ENCODE measurements at places on chromosomes 2 and 18.
A peak's percentile ranks its signal among the peaks of the same experiment; 100 is the strongest.

GRCh38 chr18:42264497-42264896, 309.5 kb downstream of the PIK3C3 start:
- DNase-seq, result no peak

- no peak for DNase-seq
Observed at GRCh38 chr2:70921839-70922234, 13.9 kb upstream of the ATP6V1B1 start.

DNA sequence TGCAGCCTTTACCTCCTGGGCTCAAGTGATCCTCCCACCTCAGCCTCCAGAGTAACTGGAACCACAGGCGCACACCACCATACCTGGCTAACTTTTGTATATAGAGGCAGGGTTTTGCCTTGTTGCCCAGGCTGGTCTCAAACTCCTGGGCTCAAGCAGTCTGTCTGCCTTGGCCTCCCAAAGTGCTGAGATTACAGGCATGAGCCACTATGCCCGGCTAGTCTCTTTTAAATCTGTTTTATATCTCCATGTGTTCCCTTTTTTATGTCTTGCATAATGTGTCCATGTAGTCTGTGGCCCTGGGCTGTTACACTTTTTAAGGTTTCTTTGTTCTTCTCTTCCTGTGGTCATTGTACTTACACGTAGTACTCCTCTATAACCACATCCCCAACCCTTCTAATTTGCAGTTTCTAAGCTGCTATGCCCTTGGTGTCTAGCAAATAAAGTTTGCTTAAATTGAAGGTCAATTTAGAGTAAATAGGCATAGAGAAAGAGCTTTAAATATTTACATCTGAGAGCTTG, 168.2 kb downstream of the MCFD2 start:
- no peak for DNase-seq

DNA sequence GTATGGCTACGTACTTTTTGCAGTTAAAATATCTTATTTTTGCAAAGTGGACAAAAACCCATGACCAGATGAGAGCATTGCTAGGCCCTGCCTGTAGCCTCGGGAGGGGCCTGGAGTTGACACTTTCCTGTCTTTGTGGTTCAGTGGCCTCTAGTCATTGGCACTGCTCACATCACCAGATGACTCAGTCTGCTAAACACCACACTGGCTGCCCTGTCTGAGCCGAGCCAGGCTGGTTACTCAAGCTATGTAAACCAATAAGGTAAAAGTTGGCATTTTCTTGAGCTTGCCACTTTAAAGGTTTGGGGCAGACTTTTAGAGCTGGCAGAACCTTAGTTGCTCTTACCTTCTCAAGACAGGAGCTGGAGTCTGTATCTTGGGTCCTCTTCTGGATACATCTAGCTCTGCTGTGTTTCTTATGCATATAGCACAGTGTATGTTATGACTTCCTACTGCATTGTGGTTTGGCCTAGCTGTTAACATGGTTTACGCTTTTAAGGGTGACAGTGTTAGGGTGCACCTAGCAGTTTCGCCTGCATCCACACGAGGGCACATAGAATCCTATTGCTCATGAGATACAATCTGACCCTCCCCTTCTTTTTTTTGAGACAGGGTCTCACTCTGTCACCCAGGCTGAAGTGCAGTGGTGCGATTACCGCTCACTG, 76.4 kb downstream of the AP1S3 start:
- DNase-seq, result no peak

DNA sequence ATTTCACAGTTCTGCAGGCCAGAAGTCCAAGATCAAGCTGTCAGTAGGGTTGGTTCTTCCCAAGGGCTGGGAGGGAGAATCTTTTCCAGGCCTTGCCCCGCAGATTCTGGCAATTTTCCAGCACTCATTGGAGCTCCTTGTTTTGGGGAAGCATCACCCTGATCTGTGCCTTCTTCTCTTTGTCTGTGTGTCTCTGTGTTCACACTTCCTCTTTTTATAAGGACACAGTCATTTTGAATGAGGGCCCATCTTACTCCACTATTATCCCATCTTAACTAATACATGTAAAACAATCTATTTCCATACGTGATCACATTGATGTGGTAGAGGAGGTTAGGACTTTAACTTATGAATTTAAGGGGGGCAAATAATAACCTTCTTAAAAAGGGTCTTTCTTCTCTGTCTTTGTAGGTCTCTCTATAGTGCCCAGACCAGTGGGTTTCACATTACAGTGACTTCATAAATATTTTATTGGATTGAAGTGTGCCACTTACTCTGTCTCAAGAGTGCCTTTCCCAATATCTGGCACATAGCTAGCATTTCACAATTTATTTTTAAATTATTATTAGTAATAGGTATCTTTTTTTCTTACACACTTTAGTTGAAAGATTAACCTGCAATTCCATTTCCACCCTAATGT, 68.9 kb upstream of the CBLN2 start:
- no peak for DNase-seq

- no peak for DNase-seq
Observed at GRCh38 chr2:98483257-98483861, 38.7 kb downstream of the INPP4A start.

DNA sequence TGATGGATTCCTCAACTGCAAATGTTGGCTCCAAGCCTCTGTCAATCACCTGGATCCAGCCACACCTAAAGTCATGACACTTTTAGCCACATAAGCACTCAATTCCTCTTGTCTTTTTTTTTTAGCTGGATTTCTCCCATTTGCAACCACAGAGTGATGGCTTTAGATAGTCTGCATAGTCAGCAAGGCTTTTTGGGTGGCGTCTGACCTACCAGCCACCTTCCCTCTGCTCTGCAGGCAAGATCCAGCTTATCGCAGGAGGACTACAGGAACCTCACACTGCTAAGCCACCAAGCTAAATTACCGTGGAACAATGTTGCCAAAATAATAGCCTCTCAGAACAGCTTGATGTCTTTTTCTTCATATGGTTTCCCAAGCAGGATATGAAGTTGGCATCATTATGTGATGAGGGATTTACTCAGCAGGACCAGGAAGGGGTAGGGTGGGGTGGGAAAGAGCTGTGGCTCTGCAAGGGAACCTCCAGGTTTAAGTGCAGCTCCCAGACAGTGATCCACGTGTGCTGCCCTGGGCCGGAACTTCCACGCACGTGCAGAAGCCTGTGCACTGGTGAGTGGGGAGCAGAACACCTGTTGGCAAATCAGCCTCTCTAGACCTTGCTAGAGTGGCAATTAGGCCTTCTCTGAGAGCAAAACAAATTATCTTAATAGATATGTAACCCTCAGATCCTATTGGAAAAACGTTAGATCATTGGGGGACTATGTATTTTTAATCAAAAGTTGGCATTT, 170.6 kb upstream of the NCK2 start:
- no peak for DNase-seq

DNA sequence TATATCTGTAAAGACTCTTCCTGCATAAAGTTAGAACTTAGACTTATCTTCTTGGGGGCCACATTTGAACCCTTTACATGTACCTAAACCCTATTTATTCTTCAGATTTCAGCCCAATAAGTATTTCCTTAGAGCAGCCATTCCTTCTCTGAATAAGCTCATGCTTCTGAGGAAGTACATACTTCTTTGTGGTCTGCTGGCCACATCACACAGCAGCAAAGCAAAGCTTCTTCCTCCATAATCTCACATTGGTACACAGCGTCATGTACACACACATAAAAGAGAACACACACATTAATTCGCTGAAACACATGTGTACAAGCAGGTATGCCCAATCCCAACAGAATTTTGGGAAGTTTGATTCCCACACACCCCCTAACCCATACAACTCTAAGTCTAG, 331.0 kb downstream of the CDH2 start:
- no peak for DNase-seq

DNA sequence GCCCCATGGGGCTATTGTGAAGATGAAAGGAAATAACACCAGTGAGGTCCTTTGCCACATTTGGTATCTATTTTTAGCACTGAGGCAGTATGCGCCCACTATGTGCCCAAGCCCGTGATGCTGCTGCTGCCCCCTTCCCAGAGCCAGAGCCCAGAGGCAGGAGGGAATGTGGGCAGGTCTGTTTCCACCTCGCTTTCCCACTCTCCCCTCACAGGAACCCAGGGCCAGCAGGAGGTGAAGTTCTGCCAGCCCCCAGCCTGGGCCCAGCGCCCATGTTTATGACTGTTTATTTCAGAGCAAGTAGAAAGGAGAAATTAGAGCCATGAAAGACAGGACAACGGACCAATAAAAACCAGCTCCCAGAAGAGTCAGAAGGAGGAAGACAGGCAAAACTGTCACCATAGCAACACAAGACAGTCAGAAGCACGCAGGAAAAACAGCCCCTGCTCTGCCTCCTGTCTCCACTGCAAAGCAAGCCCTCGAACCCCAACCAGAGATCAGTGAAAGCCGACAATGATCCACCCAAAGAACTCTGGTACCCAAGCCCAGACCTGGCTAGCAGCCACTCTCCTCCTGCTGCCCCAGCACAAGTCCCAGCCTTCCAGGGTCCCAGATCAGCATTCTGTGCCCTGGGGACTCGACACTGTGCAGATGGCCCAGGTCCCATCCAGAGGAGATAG, 1.4 kb downstream of the CYRIA start:
- DNase-seq, result no peak

- no peak for DNase-seq
Observed at GRCh38 chr2:74532222-74532621, 2.5 kb downstream of the HTRA2 start.

GRCh38 chr2:27615316-27615715, 13.5 kb downstream of the CCDC121 start:
- DNase-seq, result no peak

DNA sequence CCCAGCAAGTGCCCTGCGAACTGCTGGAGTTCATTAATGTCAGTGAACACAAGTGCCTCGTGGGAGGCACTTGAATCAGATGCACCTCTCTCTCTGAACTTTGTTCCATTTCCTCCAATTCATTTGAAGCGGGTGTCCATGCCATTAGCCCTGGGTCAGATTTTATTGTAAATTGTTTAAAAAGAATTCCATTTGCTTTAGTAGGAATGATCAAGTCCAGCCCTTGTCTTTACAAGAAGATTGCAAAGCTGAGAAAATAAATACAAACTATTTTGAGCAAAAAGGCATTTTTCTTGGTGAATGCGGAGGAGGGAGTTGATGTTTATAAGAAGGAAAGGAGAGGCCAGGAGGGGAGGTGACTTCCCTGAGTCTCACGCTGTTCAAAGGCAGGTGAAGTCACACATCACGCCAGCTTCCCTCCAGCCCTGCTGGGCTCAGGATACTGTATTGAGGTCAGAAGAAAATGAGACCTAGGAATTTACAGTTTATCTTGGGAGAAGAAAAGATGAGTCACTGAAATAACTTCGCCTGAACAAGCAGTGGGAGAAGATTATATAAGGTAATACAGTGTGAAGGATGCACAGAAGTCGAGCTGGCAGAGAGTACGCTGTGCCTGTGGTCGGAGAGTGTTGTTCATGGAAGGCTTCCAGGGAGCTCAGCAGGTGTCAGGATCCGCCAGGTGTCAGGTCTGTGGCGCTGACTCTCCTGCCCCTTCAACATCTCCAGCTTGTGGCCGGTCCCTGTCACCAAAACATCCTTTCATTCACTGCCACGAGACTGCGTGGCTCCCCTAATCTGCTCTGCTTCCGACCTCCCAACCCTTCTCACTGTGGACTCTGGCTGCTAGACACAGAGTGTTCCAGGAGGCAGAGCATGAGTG, 36.5 kb downstream of the EFR3B start:
- DNase-seq, result no peak

GRCh38 chr2:236752096-236752495, 182.5 kb downstream of the ACKR3 start:
- DNase-seq, result no peak

DNA sequence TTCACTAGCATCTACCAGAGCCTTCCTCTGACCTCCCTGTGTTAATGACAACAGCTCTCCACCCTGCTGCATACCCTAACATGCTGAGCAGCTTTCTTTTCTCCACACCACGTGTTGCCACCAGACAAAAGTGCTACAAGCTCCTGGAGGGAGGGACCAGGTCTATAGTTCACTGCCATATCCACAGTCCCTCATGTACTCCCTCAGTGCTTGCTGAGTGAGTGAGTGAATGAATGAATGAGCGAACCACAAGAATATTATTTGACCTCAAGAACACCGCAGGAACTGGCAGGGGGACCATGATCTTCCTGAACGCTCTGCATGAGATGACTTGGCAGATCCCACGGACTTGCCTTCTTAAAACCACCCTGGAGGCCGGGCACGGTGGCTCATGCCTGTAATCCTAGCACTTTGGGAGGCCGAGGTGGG, 47.4 kb upstream of the CAB39 start:
- no peak for DNase-seq

DNA sequence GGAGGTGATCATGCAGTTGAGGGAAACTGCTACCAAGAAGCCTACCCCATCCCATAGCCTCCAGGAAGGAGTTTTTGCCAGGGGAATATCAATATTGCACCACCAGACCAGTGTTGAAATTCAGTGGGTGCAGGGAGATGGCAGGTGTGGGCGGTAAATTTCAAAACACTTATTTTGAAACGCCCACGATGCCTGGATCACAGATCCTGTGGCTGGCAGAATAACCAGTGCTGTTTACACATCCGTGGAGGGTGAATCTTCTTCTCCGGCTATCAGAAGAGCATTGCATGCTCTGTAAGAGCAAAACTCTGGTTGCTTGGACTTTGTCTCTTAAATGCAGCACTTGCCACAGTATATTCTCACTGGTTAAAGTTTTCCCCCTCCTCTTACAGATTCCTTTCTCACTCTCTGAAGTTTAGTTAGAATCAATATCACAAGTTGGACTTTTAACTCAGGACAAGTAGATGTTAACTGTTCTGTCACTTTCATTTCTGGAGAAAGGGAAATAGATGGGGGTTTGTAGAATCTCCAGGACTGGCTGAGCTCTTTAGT, 70.5 kb upstream of the ZCCHC2 start:
- no peak for DNase-seq

GRCh38 chr2:225841314-225841713, 441.8 kb downstream of the NYAP2 start:
- DNase-seq, result no peak

GRCh38 chr2:241252778-241253475, 62.5 kb downstream of the HDLBP start:
- DNase-seq, result no peak

GRCh38 chr2:176002688-176003210, 682 bp upstream of the LNPK start:
- DNase-seq, result peak; percentile 45

DNA sequence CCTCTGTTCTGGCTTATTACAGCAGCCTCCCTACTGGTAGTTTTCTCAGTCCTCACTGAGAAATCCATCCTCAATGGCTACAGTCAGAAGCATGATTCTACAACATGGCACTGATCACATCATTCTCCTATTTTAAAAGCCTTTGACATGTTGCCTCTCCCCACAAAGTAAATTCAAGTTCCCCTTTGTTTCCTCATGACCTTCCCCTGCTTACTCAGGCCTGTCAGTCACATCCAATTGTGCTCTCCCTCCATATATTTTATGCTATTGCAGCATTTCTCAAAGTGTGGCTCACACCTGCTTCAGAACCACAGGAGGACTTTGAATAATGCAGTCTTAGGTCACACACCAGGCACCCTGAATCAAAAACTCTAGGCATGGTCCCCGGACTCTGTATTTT, 124.6 kb downstream of the SPOPL start:
- DNase-seq, result no peak

- no peak for DNase-seq
Observed at GRCh38 chr2:18153741-18154140, 275.3 kb downstream of the KCNS3 start.

Data from stimulated activated naive CD4-positive, alpha-beta T cell (primary cell).